Right hindlimb (tissue), 1 donor: ENCODE measurements at places on chromosomes 11 and 22.

DNA sequence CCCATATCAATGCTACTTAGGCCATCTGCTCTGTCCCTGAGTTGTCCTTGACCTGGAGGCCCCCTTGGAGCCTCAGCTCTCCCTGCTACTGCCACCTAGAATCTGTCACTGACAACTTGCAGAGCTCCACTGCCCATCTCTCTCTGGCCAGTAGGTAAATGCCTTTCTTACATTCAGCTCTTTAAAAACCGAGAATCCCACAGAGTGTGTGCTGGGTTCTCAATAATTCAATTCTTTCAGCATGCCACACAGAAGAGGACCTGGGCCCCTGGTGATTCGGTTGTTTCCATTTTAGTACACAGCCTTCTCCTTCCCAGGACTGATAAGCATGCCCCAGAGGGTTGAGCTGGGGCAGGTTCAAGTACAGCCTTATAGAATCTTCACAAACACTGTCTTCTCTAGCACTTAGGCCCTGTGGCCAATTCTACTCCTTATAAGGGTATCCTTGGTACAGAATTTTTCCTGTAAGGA lies 22.0 kb upstream of the IPO7 start:
- DNase-seq, result no peak

GRCh38 chr22:47063606-47064005 lies 301.2 kb downstream of the TBC1D22A start:
- no peak for DNase-seq

GRCh38 chr11:59078435-59078834 lies 7.7 kb upstream of the GLYATL1B start:
- DNase-seq, result no peak

- DNase-seq, result no peak
These were observed 33.2 kb downstream of the HORMAD2 start for GRCh38 chr22:30113494-30113893.

DNA sequence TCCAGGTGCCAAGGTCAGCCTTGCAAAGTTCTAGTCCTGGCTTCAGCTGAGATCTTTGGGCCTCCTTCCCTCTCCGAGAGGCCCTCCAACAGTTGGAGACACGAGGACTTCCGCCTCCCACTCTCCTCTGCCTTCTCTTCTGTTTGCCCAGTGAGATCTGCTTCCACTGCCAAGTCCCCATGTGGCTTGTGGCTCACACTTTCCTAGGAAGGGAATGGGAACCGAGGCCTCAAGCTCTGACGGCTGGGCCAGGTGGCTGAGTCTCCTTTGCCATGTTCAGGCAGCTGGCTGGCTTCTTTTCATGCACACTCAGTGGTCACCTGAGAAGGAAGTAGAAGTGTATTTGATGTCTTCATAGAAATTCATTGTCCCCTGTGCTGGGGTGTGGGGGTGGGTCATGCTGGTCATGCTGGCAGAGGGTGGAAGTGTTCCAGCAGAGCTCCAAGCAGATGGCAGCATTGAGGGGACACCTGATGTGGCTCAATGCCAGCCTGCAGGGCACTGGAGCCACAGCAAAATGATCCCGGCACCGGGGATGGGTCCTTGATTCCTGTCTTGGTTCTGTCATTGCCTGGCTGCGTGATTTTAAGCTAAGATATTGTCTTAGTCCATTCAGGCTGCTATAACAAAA lies 130.4 kb downstream of the ADAMTS15 start:
- DNase-seq, result no peak

DNA sequence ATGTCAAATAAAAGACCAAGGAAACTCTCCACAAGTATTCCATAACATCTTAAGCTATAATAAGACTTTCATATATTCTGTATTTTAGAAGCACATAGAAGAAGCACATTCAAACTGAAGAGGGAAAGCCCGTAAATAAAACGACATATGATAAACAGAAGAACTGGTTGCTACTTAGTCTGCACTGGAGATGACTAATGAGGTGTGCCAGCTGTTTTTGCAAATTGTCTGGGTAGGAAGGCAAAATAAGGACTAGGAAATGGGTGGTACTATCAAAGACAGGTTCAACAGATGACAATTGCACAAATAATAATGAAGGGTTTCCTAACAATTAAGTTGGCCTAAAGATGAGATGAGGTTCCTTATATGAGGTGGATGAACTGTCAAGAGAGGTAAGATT lies 593.2 kb upstream of the CCDC179 start:
- no peak for DNase-seq

DNA sequence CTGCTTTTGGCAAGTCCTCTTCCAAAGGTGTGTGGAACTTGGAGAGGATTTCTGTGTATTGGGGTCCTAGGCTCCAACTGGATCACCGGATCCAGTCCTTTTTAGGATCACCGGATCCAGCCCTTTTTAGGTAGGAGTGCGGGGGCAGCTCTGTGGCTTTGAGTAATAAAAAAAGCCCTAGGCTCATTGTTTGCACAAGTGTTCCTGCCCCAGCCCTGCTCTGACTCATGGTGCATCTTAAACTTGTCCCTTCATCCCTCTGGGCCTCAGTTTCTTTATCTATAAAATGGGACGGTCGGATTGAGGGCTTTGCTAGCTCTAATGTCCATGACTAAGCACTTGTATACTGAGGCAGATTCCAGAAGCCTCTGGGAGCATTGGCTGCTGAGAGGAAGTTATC lies 22.7 kb upstream of the CD44 start:
- no peak for DNase-seq

DNA sequence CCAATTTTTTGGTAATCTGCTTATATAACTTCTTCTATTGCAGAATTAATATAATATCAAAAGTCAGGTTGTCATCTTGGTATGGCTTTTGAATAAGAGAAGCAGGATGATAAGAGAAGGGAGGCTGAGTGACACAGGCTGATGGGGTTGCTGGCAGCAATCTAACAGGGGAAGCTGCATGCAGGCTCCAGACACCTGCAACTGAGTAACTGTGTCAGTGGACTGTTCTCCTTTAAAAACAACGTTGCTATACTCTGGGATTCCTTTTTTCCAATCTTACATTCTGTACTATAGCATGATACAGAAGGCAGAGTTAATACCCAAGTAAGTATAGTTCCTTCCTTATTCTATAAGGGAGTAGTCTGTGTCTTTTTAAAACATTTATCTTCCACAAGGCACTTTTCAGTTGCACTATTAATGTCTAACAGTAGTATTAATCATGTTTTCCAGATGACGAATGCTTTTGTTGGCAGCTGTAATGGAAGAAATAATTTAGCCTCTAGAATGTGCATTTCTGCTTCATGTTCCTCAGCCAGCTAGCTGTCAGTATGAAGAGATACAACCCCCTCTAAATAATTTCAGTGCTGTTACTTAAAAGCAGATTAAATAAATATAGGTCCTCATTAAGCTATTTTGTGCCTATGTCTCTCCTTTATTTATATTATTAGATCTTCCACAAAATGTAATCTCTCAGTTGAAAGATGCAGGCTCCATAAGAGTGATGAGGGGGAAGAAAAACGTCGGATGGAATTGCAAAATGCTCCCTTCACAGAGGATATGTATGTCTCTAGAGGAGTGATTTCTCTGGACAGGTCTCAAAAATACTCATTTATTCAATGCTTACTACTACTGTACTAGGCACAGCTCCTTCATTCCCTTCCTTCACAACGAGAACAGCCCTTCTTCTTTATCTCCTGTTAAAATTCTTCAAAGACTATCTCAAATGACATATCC lies 50.8 kb downstream of the ATG16L2 start:
- peak; percentile 26 for DNase-seq

GRCh38 chr11:75233754-75234172 lies 6.8 kb upstream of the TPBGL start:
- DNase-seq, result no peak

DNA sequence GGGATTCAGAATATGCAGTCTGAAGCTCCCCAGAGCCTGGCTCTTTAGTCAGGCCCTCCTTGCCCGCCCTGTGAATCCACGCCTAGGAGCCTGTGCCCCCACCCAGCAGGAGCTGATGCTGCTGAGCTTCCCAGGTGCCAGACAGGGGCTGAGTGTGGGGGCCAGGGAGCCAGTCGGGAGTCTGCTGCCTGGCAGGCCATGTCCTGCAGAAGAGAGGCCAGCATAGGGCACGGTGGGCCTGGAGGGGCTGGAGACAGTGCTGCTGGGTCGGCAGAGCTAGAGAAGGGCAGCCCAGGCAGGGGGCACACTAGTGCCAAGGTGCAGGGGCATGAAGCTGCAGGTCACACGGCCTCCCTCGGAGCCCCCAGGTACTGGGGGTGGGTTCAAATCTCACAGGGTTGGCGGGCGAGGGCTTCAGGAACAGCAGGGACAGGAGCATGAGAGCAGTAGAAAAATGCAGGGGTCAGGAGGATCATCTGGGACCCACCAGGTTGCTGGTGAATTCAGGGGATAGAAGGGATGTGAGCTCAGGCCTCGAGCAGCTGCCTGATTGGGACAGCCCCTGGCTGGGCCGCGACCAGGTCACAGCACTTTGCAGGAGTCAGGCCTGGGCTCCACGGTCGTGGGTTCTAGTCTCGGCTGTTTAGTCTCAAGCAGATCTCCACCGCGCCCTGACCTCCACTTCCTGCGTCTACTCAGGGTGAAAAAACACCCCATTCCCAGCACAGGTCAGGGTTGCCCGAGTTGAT lies 4.1 kb upstream of the SEPTIN5 start:
- no peak for DNase-seq

DNA sequence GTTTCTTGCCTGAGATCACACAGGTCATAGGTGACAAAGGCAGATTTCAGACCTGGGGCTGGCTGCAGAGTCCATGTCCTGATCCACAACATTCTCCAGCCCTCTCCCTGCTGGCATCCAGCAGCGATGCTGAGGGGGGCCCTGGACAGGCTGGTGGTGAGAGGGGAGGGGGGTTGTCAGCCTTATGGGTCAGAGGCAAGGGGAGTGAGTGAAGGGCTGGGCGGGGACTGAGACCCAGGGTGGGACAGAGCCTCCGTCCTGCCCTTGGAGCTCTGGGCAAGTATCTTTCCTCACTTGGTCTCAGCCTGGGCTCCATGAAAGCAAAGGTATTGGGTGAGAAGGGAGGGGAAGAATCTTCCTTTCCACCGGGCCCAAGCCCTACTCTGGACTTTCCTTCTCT lies 66.7 kb upstream of the RASD2 start:
- no peak for DNase-seq

DNA sequence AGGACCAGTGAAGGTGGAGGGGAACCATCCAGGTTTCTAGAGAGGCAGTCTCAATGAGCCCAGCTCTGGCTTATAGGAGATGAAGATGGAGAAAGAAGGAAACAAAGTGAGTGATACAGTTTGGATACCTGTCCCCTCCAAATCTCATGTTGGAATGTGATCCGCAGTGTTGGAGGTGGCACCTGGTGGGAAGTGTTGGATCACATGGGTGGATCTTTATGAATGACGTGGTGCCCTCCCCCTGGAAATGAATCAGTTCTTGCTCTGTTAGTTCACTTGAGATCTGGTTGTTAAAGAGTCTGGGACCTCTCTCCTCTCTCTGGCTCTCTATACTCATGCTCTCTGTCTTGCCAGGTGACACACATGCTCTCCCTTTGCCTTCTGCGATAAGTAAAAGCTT lies 393.1 kb upstream of the NARS2 start:
- DNase-seq, result no peak

GRCh38 chr22:37376643-37377042 lies 50.6 kb downstream of the ELFN2 start:
- DNase-seq, result no peak

DNA sequence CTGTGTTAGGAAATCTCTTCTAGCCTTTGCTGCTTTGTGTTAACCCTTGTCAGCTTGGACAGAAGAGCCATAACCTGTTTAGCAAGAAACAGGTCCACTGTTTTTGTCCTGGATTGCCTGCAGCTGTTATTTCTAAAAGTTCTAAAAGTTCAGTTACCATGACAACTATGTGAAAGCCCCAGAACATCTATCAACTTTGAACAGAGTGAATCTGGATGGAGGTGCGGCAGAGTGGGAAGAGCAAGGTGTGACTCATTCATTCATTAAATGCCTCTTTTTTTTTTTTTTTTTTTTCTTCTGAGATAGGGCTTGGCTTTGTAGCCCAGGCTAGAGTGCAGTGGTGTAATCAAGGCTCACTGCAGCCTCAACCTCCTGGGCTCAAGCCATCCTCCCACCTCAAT lies 50.5 kb downstream of the RBX1 start:
- DNase-seq, result no peak

- DNase-seq, result no peak
These were observed 15.9 kb downstream of the WNT11 start for GRCh38 chr11:76190376-76190775.

GRCh38 chr11:100956351-100956750 lies 173.3 kb downstream of the PGR start:
- DNase-seq, result no peak

- DNase-seq, result no peak
These were observed 13.7 kb downstream of the KMT5B start for GRCh38 chr11:68199295-68199987.

- DNase-seq, result no peak
These were observed 76.0 kb downstream of the UBASH3B start for GRCh38 chr11:122731500-122731913.

DNA sequence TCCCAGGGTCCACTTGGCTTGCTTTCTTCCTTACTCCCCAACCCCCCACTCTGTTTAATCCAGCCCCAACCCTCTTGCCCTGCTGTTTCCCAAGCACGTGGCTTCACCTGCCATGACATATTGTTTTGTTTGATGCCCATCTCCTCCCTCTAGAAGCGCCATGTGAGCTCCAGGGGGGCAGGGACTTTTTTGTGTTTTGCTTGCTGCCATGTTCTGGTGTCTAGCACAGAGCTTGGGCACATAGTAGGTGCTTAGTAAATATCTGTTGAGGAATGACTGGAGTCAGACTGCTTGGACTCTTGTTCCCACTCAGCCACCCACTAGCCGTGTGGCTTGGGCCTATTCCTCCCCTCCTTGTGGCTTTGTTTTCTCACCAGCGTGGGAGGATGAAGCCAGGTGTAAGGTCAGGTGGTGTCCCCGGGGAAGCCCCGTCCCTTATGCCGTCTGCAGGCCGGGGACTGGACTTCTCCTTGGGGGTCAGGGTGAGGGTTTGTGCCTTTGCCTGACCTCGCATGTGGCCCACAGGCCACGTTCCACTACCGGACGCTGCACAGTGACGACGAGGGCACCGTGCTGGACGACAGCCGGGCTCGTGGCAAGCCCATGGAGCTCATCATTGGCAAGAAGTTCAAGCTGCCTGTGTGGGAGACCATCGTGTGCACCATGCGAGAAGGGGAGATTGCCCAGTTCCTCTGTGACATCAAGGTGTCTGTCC lies 3.8 kb downstream of the AIP start:
- DNase-seq, result no peak

DNA sequence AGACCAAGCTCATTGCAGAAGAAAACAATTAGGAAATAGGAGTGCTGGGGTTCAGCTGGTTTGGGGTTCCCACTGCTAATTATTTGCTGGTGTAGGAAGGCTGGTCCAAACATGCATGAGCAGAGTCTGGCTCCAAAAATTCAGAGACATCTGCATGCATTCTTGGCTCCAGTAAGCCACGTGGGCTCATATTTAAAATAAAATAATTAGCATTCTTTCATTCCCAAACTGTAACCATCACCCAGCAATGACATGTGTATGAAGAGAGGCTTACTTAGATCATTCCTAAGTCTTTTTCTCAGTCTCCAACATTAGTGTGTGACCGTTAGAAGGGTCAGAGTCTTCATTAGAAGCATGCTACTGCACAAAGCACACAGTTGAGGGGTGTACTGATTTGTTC lies 58.4 kb downstream of the EFCAB6 start:
- no peak for DNase-seq
